ENCODE measurements at places on chromosomes 13 and 19.

DNA sequence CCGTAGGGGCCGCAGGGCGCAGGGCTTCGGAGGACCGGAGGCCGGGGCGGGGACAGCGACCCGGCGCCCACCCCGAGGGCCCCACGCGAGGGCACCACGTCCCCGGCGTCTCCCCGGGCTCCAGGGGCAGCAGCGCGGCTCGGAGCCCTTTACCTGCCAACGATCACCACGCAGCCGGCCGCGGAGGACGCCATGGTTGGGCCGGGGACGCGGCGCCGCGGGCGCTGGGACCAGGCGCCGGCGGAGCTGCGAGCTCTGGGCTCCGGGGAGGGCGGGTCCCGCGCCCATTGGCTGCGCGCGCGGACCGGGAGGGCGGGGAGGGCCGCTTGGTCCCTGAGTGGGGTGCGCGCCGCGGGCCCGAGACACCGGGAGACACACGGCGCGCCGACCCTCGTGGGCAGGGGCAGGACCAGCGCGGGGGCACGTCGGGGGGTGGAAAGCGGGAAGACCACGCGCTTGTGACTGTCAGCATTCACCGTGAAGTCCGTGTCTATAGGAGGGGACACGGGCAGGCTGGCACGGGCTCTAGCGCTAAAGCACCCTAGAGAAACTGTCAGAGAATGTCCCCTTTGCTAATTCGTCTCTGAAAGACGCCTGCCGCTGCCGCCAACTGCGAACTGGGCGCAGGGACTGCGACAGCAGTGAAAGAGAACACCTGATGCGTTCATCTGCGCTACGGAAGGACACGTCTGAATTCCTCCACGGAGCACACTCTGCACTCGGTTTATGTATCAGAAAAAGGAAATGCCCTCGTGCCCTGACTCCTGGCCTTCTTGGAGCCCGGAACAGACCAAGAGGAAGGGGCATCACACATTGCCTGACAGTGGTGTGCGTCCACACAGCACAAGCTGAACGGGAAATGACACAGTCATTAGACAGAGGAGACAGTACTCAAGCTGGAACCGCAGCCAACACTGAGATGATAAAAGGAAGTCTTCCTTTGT, at the start of gene CRYL1:
Gene CRYL1 (minus strand): TSS at position 257 of the 944 bp plus-strand sequence. CDS start 63 bp downstream, at position 194.
- DNase-seq: peak; percentile 59

GRCh38 chr19:443005-443404, 17.8 kb downstream of the SHC2 start:
- DNase-seq: no peak

DNA sequence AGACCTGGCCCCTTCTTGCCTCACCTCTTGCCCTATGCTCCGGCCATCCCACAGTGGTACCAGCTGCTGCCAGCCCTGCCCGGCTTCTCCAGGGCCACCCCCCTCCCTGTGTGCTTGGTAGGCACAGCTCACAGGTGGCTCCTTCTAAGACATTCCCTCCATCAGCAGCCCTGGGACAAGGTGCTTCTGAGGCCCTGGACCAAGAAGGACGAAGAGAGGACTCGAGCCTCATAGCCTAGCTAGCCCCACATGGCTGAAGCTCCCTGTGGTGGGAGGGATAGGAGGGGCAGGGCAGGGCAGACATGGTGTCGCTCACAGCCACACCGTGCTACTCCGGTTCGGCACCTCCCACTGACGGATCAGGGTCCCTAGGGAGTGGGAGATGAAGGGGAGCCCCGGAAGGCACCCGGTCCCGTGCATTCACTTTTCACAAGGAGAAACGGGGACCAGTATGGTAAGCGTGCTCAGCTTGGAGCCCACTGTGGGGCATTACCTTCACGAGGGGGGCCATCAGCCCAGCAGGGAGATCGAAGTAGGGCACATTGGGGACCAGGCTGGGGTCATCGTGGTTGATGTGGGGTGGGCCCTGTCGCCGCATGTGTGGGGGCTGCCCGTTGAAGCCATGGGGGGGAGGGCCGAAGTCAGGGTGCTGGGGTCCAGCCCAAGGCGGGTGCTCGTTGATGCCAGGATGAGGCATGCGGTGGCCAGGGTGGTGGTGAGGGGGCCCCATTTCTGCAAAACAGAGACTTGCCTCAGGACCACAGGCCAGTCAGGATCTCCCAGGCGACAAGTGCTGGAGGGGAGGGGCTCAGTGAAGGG, 19.5 kb downstream of the CHERP start:
- DNase-seq: no peak

DNA sequence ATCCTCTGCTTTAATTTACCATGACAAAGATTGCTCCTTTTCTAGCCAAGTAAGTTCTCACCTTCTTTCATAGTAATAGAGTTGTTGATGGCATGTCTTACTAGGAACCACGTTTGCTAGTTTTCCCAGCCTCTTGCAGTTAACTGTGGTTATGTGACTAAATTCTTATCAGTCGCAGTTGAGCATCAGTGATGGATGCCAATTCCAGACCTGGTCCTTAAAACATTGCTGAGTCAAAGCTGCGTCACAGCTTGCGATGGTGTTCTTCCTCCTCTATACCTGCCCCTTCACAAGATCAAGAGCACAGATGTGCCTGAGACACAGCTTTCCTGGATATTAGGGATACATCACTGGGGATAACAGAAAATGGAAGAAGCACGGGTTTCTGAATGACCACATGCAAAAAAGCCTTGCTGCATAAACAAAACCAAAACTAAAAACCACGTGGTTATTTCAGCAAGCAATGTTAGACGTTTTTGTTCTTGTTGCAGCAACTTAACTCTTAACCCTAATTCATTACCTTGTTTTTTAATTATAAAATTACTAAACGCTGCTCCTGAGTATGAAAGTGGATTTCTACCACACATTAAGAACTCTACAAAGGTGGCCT, 97.6 kb upstream of the DACH1 start:
- no peak for DNase-seq

- no peak for DNase-seq
Observed at GRCh38 chr13:85486663-85487062, 312.6 kb downstream of the SLITRK6 start.

DNA sequence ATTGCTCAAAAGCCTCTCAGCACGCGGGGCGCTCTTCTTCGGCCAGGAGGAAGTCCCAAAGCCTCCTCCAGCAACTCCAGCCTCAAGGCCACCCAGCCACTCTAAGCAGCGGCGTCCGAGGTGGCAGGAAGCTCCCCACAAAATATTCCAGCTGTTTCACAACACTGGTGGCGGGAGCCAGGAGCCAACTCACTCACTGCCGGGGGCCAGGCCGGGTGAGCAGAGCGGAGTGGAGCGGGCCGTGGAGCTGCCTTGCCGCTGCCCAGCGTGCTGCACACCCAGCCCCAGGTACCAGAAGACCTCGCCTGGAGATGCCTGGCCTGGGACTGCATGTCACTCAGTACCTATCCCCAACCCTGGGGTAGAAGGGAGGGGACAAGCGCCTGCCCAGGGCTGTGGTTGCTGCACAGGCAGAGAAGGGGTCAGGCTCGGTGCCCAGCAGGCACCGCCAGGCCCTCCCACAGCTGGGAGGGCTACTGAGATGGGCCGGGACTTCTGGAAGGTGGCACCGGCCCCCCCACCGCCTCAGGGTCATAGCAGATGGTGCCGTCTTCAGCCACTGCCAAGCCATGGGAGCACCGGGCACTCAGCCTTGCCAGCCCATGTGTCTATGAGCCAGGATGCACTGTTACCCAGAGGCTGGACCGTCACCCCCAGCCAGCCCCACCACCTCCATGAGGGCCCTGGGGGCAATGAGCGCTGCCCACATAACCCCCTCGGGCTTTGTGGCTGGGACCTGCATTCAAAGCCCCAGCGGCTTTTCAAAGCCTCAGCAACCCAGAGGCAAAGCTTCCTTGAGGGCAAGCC, 59.2 kb downstream of the MLLT1 start:
- no peak for DNase-seq

- no peak for DNase-seq
Observed at GRCh38 chr19:33811246-33811645, 14.6 kb downstream of the KCTD15 start.

All from stimulated activated CD8-positive, alpha-beta memory T cell treated with anti-CD3 and anti-CD28 coated beads, Interleukin-7, amount 100 ng/mL, for 48 hours (primary cell).